Stimulated activated CD4-positive, alpha-beta T cell treated with anti-CD3 and anti-CD28 coated beads, TNF-alpha, amount 100 ng/mL, for 1 hour (primary cell): ENCODE measurements at places on chromosomes 4 and X.

DNA sequence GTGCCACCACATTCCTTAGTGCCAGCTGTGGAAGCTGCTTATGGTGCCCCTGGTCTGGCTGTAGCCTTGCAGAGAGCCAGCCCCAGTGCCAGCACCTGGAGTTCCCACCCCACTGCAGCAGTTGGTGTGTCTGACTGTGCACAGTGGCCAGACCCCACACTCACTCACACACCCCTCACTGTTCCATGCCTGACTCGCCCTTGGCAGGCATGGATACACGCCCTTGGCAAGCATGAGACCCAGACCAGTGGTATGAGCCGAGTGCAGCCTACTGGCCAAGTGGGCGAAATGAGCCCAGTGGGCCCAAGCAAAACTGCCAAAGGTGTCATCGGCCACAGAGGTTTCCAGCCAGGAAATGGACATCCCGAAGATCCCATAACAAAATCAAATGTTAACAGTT is 27.4 kb downstream of the NAA11 start:
- no peak for DNase-seq

GRCh38 chr4:151930372-151930771 is 169.6 kb upstream of the GATB start:
- no peak for DNase-seq

DNA sequence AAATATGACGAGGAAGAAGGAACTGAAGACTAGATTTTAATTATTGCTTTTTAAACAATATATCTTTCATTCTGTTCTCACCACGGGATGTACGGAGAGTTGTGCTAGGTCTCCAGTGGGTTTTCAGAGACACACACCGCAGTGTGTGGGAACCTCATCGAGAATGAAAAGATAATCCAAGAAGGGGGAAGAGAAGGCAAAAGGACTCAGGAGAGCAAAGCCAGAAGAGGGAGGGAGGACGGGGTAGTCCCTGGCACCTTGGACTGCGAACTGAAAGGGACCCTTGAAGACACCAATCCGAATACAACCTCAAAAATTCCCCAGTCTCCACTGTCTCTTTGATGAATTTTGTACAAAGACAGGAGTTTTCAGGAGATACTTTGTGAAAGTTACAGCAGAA is 932 bp upstream of the LEF1 start:
- DNase-seq: no peak

GRCh38 chr4:110184791-110185155 is 13.6 kb downstream of the ELOVL6 start:
- DNase-seq: no peak

DNA sequence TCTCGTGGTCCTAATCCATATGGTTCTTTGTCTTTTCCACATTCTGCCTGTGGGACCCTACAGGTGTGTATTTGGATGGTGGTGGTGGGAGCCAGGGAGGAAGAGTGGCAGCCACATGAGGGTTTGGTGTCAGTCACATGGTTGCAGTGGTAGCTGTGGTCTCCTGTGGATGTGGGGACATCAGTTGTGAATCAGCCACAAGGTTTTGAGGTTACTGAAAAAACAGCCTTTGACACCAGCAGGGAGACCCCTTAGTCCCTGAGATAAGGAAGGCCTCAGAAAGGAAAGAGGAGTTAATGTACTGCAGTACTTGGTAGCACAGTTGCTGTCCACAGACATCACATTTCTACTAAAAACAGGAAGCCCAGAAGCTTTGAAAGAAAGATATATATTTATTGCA is 15.8 kb upstream of the GAGE10 start:
- DNase-seq: no peak

DNA sequence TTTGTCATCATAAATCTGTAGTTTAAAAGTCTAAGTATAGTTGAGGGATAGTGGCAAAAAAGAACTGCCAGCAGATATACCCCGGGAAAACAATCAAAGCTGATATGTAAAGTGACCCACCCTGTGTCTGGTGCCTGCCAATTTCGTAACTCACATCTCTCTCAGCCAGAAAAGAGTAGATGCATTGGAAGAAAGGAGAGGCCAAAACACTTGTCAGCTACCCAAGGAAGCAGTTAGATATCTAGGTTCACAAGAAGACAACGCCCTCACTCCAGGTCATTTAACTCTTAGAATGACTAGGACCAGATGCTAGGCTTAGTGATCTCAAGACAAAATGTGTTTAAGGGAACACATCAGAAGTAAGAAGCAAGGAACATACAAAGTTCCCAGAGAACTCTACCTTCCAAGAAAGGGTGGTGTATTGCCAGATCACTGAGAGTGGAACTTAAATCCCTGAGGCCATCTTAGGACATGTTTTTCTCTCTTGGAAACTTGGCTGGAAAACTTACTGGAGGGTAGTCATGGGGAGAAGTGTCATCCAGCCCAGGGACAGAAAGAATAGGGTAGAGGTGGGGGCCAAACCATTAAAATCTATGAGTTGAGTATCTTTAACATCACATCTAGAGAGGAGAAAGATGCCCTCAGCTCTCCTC is 125.9 kb downstream of the SHISA3 start:
- DNase-seq: no peak

DNA sequence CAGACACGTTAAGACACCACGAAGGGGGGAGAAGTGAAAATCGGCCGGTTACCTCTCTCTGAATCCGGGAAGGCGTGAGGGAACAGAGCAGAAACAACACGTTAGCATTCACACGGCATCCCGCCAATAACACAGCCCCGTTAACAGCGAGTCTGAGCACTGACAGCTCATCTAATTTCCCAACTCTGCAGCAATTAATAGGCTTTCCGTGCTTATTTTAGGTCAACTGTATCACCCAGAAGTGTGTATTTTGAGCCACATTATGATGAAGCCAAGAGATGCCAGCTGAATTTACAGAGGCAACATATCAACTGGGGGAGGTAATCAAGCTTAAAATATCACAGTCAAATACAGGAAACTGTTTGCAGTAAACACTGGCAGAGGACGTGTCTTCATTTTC is 92.6 kb downstream of the NSUN7 start:
- no peak for DNase-seq
